CD4-positive, alpha-beta T cell treated with Interleukin-1 beta for 1 hour (primary cell): ENCODE measurements at places on chromosomes 7 and 10.
A peak's percentile ranks its signal among the peaks of the same experiment; 100 is the strongest.

GRCh38 chr7:26563406-26563805 is 271.7 kb downstream of the SNX10 start:
- no peak for DNase-seq

GRCh38 chr7:130299866-130300265 is 6.9 kb downstream of the CPA4 start:
- no peak for DNase-seq

- no peak for DNase-seq
Measured at GRCh38 chr7:74569501-74570075, 87.9 kb upstream of the GTF2I start.

- DNase-seq = no peak
Measured at GRCh38 chr7:45610019-45610418, 35.9 kb downstream of the ADCY1 start.

GRCh38 chr10:12130237-12130872 is 878 bp downstream of the SEC61A2 start:
- peak; percentile 42 for DNase-seq

DNA sequence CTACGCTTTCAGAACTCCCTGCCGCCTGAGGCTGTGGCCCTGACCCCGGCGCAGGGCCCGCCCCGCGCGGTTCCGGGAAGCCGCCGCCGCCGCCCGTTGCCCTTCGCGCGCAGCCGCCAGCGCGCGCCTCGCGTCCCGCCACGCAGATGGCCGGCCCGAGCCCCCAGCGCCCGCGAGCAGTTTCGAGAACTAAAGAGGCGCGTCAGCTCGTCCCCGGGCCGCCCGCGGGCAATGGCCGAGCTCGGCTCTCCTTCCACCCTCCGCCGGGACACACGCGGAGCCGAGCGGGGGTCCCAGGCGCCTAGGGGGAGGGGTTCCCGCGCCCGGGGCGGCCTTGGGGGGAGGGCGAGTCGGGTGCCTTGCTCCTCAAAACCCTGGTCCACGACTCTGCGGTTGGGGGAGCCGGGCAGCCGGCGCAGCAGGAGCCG is 1.8 kb downstream of the HNRNPF start:
- peak; percentile 52 for DNase-seq

- no peak for DNase-seq
Measured at GRCh38 chr7:133070562-133070961, 11.3 kb downstream of the CHCHD3 start.

- peak; percentile 54 for DNase-seq
Measured at GRCh38 chr10:75399461-75400162, 2.0 kb downstream of the ZNF503 start.

GRCh38 chr7:42247301-42247700 is 10.3 kb upstream of the GLI3 start:
- DNase-seq = no peak

- no peak for DNase-seq
Measured at GRCh38 chr10:71244431-71245419, 32.4 kb downstream of the UNC5B start.

GRCh38 chr10:107487284-107487683 is 322.8 kb upstream of the SORCS1 start:
- no peak for DNase-seq

- no peak for DNase-seq
Measured at GRCh38 chr7:138316421-138317043, 143.5 kb upstream of the TRIM24 start.

- DNase-seq = no peak
Measured at GRCh38 chr7:91287371-91288084, 23.3 kb downstream of the FZD1 start.

GRCh38 chr10:101041252-101041761 is 10.3 kb downstream of the SFXN3 start:
- peak; percentile 79 for DNase-seq

GRCh38 chr7:139479620-139480019 is 3.9 kb downstream of the KLRG2 start:
- no peak for DNase-seq

DNA sequence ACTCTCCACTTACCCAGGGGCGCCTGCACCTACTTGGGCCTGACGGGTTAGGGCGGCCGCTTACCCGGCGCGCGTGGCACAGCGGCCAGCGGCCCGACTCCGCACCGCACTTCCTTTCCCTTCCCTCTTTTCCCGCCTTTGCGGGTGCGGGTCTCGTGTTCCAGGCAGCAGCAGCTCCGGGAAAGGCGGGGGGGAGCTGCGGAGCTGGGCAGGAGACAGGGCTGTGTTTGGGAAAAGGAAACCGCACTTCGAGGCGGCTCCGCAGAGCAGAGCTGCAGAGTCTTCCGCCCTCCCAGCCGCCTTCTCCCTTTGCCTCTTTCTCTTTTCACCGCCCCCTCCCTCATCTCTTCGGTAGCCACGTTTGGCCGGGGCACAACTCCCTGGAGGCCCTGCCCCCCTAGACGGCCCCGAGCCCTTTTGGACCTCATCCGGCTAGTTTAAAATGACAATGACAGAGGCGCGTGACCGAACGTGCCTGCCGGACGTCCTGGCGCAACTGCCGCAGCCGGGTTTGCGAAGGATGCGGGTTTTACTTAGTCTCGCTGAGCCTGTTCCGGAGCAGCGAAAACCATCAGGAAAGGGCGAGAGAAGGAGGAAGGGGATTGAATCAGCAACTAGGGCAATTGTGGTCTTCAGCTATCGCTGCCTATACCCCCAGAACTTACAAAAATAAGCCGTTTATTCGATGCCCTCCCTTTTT is 7.9 kb upstream of the PAX2 start:
- no peak for DNase-seq
